ENCODE measurements at places on chromosomes 1 and 21.

GRCh38 chr1:41498391-41498790, 13.9 kb upstream of the EDN2 start:
- DNase-seq, result no peak

GRCh38 chr1:4529446-4530165, 124.8 kb upstream of the AJAP1 start:
- DNase-seq, result no peak

GRCh38 chr1:218778257-218779126, 395.2 kb upstream of the LYPLAL1 start:
- no peak for DNase-seq

- DNase-seq, result no peak
Observed at GRCh38 chr21:42572906-42573495, 59.3 kb downstream of the SLC37A1 start.

GRCh38 chr1:63789856-63790605, 16.2 kb downstream of the ROR1 start:
- no peak for DNase-seq

All from activated B cell treated with CpG ODN at 0.5 μM for 24 hours (primary cell).